ENCODE measurements at places on chromosomes 4 and X.

DNA sequence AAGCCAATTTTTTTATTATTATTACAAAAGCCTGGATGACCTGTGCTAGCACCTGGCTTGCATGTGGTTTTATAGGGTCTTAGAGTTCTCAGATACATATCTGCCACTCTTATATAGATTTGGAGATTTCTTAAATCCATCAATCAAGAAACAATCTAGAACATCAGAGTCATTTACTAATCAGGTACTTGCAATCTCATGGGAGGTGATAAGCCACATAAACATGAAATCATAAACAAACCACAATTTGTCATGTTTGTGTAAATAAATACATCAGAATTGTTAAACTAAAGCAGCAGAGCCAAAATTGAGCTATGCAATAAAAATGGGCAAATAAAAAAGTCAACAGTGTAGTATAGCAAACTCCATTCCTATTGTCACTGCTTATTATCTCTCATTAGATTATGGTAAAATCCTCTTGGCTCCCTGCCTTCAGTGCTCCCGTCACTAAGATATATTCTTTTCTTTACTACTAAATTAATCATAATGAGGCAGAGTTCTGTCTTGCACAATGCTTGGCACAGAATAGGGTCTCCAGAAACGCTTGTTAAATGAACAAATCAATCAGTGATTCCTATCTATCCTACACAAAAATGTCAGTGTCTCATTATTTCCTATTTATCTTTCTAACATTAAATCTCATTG lies 108.7 kb upstream of the TTC29 start:
- DNase-seq = no peak

GRCh38 chrX:2828959-2829411 lies 255 bp downstream of the GYG2 start:
- peak; percentile 73 for DNase-seq

DNA sequence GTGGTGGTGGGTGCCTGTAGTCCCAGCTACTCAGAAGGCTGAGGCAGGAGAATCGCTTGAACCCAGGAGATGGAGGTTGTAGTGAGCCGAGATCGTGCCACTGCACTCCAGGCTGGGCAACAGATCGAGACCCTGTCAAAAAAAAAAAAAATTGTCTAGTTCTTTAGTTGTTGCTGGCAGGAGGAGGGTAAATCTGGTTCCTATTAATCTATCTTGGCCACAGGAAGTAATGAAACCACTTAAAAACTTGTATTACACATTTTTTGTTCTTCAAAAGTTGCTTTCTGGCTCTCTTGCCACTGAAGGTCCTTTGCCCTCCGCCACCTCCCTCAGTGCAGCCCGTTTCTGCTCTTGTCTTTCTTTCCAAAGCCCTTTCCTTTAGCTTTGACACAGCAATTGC lies 102.9 kb upstream of the ARSJ start:
- DNase-seq = no peak

- no peak for DNase-seq
Observed at GRCh38 chr4:55296096-55296495, 49.9 kb upstream of the SRD5A3 start.

- no peak for DNase-seq
Observed at GRCh38 chrX:38806875-38807621, 5.8 kb downstream of the MID1IP1 start.

DNA sequence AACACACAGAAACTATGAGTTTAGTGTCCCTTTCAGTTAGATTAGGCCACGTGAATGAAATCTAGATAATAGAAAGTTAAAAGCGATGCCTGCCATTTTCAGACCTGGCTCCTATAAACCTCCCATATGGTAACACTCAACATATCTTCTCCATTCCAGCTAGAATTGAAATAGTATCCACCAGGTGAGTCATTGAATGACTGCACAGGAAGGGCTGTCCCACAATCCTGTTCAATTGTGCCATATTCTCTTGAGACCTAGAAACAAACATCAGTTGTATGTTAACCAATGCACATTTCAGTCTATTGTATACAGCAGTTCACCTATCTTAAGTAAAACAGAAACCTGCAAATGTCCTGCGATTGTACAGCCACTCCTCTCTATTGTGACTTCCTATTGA lies 659.3 kb upstream of the SLIT2 start:
- DNase-seq = no peak

DNA sequence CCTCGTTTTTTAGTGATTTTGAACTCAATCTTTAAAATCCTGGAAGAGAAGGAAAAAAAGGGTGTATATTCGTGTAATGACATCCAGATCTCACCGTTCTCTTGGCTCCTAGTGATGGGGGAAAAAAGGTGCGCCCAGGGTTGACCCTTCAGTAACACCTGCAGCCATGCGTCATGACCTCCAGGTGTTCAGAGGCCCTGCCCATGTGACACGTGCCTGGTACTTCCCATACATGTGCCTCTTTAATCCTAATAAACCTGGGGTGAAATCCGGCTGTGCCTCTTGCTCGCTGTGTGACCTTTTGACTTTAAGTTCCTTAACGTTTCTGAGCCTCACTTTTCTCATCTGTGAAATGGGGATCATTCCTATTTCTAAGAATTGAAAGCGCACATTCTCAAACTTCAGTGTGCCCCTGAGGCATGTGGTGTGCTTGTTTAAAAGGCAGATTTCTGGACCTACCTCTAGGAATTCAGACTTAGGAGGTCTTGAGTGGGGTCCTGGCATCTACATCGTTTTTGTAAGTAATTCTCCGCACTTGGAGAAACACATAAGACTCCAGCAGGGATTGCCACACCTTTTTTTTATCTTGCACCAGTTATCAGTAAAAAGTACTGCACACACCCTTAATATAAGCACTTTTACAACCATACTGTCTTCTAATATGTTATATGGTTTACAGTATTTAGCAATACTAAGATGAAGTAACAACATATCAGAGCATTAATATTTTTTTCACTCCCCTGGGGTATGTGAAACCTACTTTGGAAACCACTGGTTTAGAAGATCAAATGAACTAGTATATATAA lies 90.1 kb downstream of the RELL1 start:
- DNase-seq = no peak

GRCh38 chr4:73037057-73037456 lies 32.5 kb downstream of the COX18 start:
- no peak for DNase-seq

DNA sequence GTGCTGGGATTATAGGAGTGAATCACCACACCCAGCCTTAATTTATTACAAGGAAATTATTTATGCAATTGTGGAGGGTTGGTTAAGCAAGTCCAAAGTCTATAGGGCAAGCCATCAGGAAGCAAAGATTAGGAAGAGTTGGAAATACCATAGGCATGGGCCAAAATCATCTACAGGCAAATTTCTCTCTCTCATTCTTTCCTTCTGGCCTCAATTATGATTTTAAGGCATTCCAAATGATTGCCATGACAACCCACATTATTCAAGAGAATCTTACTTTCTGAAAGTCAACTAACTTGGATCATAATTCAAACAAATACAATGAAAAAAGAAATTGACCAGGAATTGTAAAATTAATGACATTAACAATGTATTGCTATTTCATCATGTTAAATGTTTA lies 400.8 kb downstream of the GPM6A start:
- no peak for DNase-seq

- DNase-seq = peak; percentile 23
Observed at GRCh38 chrX:68829582-68830418, 979 bp downstream of the EFNB1 start.

DNA sequence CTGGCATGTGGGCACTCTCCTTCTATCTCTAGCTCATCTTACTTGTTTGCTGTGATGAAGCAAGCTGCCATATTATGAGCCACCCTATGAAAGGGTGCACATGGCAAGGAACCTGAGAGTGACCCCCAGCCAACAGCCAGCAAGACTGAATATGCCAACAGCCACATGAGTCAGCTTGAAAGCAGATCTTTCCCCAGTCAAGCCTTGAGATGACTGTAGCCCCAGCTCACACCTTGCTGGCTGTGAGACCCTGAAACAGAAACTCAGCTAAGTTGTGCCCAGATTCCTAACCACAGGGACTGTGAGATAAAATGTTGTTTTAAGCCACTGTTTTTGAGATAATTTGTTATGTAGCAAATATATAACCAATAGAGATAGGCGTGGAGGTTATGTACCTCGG lies 36.2 kb downstream of the KDM5C start:
- DNase-seq = no peak

- no peak for DNase-seq
Observed at GRCh38 chr4:185849664-185850550, 37.9 kb upstream of the SORBS2 start.

- no peak for DNase-seq
Observed at GRCh38 chrX:143095816-143096215, 70.1 kb downstream of the SPANXN4 start.

- DNase-seq = no peak
Observed at GRCh38 chr4:172095161-172095560, 282.0 kb downstream of the GALNTL6 start.

DNA sequence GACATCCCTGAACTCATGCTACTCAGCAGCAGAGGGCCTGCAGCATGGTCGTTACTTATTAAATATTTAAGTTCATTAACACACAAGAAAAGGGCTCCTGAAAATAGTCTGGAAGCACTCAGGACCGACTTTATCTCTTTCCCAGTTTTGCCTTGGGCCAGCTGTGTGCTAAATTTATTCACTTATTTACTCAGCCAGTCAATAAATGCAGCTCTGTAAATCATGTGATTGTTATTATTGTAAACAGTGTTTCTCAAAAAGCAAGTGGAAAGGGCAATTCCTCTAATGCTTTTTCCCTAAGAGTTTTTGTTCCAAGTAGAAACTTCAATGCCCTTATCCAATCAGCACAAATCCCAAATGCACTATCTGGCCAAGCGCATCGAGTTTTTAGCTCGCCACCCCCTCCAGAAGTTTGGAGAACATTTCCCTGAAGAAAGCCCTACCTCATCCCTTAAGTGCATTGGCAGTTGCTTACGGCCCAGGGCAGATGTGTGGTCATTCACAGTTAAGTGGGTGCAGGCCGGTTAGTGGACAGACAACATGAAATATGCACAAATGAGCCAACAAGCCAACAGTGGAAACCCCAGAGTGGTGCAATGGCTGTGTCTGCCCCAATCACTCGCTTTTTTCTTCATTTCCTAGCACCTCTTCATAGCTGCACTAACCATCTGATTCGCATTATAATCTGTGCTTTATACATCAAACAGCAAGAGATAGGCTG lies 125.8 kb downstream of the SMIM20 start:
- DNase-seq = no peak

DNA sequence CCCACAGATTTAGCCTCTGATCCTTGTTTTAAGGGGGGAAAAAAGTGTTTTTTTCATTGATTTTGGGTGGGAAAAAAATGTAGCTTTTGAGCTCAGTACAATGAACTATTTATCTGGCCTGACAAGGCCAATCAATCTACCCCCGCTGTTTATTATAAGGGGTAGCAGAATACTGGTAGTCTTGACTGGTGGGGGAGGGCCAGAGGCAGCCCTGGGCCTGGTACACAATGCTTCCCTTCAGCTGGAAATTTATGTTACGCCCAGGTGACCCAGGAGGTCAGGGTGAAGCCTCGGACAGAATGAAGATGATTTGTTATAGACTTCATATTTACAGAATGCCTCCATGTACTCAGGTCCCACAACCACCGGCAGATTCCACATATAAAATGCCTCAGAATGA lies 143.2 kb downstream of the SH3KBP1 start:
- DNase-seq = no peak

DNA sequence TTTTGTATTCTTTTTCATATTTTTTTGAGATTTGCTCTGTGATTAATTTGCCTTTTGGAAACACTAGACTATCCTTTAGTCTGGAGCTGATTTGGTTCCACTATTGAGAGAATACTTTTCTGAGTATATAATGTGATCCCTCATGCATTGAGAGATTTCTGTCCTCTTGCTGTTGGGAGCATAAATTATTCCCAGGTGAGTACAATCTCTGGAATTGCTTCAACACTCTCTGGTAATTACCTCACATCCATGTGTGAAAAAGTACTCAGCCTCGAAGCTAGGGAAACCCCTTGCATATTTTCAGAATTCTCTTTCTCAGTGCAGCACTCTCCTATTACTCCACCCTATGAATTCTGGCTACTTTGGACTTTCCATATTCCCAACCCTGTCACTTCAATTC lies 550.0 kb downstream of the RAPGEF2 start:
- DNase-seq = no peak

DNA sequence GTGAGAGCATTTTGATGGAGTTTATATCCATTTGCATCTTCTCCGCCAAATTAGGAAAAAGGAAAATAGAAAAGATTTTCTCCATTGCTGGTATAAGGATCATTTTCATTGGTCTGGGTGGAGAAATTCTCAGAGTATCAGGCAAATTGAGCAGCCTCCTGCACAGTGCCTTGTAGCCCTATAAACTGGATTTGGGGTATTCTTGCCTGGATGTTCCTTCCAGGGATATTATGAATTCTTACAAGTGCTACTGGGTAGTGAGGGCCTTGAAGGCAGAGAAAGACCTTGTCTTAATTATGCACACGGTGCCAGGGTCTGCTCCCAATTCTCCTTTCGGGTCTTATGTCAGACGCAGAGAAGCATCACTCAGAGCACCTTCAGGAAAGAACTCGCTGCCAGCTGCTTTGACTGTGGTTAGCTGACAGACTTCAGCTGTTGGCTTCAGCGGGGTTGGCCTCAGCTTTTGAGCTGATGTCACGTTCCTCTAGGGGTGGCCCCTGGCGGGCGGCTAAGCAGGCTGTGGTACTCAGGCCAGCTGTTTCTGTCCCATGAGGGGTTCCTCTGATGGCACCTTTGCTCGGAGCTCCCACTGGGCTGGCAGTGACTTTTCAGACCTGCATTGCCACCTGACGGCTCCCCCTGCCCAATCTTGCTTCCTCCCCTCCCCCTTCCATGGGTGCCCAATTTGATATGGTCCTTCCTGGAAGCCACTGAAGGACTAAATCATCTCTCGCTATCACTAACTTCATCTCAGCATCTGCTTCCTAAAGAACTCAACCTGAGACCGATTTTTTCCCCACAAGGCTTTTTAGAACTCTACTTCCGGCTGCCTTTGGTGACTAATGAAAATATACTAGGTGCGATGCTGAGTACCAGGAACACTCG lies 519.5 kb downstream of the BCOR start:
- DNase-seq = no peak

GRCh38 chr4:174211622-174212044 lies 71.8 kb downstream of the FBXO8 start:
- DNase-seq = no peak

- no peak for DNase-seq
Observed at GRCh38 chr4:1349359-1350168, 2.6 kb downstream of the UVSSA start.

GRCh38 chrX:151762802-151763201 lies 28.3 kb downstream of the CNGA2 start:
- DNase-seq = no peak

GRCh38 chr4:100631281-100631968 lies 113.6 kb upstream of the EMCN start:
- DNase-seq = no peak

DNA sequence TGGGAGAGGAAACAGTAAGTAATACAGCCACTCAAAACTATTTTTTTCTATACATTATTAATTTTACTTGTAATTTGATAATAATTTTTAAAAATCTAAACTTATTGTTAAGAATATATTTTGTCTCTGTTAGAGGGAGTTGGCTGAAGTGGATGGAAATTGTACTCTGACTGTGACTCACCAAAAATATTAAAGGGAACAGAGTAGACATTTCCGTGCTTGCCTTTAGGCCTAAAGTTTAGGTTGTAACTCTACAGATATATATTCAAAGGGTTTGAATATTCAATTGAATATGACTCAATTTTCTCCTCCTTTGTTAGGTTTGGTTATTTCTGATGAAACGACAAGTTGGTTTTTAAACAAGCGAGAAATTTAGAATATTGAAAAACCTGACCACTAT lies 128.3 kb upstream of the PITX2 start:
- no peak for DNase-seq
